ENCODE measurements at places on chromosomes 1 and 21. TPM values are rescaled to one million over a fixed set of nuclear protein-coding genes. Genes with fewer than 3 reads are reported as not detected.

The FAM151A gene
- total RNA-seq: not detected

The CDA gene
- total RNA-seq: 0.35 TPM

The RNF186 gene
- not detected for total RNA-seq

GRCh38 chr1:42259059-42259738 lies 75.8 kb downstream of the FOXJ3 start:
- DNase-seq: no peak

DNA sequence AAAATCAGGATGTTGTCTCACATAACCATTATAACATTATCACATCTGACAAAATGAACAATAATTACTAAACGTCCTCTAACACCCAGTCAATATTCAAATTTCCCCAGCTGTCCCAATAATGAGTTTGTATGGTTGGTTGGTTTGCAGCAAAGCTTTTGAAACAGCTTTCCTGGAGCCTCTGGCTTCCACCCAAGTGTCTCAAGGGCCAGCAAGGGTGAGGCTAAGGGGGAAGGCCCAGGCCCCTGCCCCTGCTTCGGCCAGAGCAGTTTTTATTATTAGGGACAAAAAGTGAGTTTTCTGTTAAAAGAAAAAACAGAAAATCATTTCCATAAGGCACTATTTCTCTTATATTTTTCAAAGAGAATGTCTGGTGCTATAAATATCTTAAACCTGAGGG lies 19.1 kb upstream of the AVPR1B start:
- DNase-seq: no peak

DNA sequence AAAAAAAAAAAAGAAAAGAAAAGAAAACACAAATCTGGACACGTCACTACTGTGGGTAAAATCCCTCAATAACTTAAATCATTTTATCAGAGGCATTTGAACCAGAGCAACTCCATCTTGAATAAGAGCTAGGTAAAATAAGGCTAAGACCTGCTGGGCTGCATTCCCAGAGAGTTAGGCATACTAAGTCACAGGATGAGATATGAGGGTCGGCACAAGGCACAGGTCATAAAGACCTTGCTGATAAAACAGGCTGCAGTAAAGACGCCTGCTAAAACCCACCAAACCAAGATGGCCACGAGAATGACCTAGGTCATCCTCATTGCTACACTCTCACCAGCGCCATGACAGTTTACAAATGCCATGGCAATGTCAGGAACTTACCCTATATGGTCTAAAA lies 43.6 kb upstream of the MTF1 start:
- DNase-seq: no peak

- no peak for DNase-seq
These were observed 2.7 kb downstream of the ETNK2 start for GRCh38 chr1:204149107-204149506.

GRCh38 chr1:41371630-41372599 lies 10.7 kb downstream of the FOXO6 start:
- no peak for DNase-seq

GRCh38 chr1:57872913-57873312 lies 449.1 kb upstream of the DAB1 start:
- no peak for DNase-seq

GRCh38 chr21:26379561-26379960 lies 193.5 kb downstream of the CYYR1 start:
- no peak for DNase-seq

GRCh38 chr21:14985306-14985705 lies 79.5 kb downstream of the NRIP1 start:
- no peak for DNase-seq

- no peak for DNase-seq
These were observed 577.1 kb downstream of the PLPP3 start for GRCh38 chr1:56002231-56002630.

- no peak for DNase-seq
These were observed 49.0 kb downstream of the BRINP2 start for GRCh38 chr1:177219554-177220458.

Data from NCI-H460 (cell line).